Activated CD4-positive, alpha-beta memory T cell treated with anti-CD3 and anti-CD28 coated beads for 36 hours (primary cell): ENCODE measurements at places on chromosomes 2 and 18.
A peak's percentile ranks its signal among the peaks of the same experiment; 100 is the strongest.

DNA sequence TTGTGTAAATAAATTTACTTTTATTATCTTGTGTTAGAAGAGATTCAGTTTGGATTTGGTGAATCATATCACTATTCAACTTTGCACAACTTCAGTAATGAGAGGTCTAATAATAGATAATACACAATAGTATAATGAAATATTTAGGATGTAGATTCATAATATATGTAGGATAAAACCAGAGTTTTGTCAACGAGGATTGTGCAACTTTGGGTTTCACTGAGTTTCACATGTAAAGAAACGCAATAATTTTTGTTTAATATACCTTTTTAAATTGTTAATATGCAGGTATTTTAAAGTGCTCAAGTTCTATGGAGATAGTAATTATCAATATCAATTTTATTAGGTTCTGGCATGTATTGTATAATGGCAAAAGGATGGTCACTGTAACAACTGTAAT lies 5.3 kb downstream of the CALCRL start:
- DNase-seq, result no peak

- DNase-seq, result no peak
These were observed 33.6 kb upstream of the COLEC12 start for GRCh38 chr18:533995-534601.

GRCh38 chr2:171550613-171551012 lies 28.3 kb downstream of the CYBRD1 start:
- no peak for DNase-seq

GRCh38 chr2:46329803-46330775 lies 32.9 kb downstream of the EPAS1 start:
- no peak for DNase-seq

GRCh38 chr2:207746131-207746530 lies 23.6 kb downstream of the FZD5 start:
- DNase-seq, result peak; percentile 56

DNA sequence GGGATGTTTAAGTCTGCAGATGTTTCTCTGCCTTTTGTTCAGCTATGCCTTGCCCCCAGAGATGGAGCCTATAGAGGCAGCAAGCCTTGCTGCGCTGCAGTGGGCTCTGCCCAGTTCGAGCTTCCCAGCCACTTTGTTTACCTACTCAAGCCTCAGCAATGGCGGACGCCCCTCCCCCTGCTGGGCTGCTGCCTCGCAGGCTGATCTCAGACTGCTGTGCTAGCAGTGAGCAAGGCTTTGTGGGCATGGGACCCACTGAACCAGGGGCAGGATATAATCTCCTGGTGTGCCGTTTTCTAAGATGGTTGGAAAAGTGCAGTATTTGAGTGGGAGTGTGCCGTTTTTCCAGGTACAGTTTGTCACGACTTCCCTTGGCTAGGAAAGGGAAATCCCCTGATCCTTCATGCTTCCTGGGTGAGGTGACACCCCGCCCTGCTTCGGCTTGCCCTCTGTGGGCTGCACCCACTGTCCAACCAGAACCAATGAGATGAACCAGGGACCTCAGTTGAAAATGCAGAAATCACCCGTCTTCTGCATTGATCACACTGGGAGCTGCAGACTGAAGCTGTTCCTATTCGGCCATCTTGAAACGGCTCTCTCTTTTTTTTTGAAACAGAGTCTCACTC lies 27.6 kb upstream of the ADAM23 start:
- DNase-seq, result no peak

DNA sequence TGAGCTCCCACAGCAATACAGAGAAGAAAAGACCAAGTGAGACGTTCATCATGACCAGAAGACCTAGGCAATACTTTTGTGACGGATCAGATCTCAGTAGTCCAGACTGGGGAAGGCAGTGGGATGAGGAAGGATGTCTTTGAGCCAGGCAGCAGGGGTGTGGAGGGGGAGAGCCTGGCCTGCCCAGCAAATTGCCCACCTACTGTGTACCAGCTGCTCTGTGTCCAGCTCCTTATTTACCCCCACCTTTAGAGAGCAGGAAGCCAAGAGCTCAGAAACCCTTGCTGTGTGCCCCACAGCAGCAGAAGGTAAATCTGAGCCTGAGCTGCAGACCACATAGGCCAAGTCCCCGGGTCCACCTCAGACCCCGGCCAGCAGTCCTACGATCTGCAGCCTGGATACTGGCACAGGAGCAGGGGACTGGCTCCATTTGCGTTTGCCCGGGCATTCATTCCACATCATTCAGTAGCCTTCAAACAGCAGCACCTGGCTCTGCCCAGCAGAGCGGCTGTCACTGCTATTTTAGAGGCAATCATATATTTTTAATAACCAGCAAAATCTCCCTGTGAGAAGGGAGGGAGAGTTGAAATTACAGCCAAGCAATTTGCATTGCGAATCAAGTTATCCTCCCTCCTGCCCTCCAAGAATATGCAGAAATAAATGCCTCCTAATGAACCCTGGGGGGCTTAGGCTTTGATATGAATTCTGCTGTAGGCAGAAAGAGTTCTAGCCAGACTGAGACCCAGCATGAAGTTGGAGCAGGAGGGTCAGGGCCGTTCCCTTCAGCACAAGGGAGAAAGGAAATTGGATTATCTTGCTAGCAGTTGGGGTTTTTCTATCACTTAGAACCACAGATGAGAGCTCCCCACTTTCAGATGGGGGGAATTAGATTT lies 110.0 kb upstream of the FZD7 start:
- no peak for DNase-seq

DNA sequence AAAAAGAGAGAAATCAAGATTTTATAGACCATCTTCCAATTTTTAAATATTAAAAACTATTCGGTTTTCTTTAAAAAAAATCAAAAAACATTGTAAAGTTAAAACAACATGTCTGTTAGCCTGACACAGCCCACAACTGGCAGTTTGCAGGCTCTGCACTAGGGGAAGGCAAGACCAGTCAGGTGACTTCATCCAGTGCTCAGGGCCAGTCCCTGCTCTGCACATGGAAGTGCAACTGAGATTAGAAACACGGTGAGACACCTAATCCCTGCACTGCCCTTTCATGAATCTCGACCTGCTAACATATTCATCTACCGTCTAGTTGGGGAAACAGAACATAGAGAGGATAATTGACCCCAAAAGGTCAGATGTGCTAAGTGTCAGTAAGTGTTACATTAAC lies 135.2 kb downstream of the BARD1 start:
- no peak for DNase-seq

GRCh38 chr2:198383392-198383791 lies 579.0 kb downstream of the PLCL1 start:
- DNase-seq, result no peak

- DNase-seq, result no peak
These were observed 8.4 kb downstream of the YPEL5 start for GRCh38 chr2:30155202-30155601.
